ENCODE measurements at places on chromosomes 11 and 22.

GRCh38 chr11:2671748-2672147 lies 28.0 kb downstream of the KCNQ1OT1 start:
- no peak for DNase-seq

DNA sequence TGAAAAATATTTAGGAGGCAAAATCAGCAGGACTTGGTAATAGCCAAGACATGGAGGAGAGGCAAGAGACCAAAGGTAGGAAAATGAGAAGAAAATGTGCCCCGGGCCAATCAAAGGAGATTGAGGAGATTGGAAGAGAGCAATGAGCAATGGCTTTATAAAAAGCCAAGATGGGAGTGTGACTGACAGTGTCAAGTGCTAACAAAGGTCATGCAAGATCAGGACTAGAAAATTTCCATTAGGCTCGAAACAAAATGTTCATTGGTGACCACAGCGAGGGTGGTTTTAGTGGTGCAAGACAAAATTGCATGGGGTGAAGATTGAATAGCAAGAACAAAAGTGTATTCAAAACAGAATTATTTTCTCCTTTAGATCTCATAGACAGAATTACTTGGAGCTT lies 45.2 kb upstream of the TBCEL start:
- DNase-seq: no peak

DNA sequence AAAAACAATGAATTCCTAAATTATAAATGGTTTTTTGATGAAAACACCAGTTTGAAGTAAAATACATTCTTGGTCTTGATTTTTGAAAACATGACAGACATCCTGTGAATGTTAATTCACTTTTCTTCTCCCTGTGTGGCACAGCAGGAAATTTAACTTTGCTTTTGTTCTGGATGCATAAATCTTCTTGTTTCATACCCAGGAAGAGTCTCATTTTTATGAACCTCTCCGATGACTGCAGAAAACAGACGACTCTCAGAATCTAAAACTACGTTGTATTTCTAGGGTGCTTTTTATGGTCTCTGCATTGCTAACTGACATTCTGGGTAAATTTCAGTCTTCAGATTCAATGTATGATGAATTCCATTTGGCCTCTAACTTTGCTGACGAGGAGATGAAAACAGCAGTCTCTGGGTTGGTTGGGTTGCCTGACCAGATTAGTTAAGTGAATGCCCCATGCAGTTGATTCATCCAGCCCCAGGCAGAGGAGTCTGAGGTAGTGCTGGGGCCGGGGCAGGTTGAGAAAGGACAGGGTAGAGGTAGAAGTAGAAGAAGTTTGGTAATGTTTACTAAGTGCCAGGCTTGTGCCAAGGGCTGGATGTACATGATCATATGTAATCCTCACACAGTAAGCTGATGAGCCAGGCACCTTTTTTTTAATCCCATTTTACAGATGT lies 20.1 kb downstream of the TCP11L1 start:
- DNase-seq: no peak

- no peak for DNase-seq
Observed at GRCh38 chr11:12785901-12786300, 111.7 kb downstream of the TEAD1 start.

- no peak for DNase-seq
Observed at GRCh38 chr11:75743711-75744563, 24.6 kb upstream of the DGAT2 start.

GRCh38 chr22:49532869-49533802 lies 294.5 kb downstream of the BRD1 start:
- DNase-seq: no peak

- DNase-seq: no peak
Observed at GRCh38 chr11:116680349-116681125, 92.2 kb downstream of the BUD13 start.

GRCh38 chr22:46635756-46636155 lies 15.6 kb downstream of the GRAMD4 start:
- no peak for DNase-seq

GRCh38 chr22:49024775-49025440 lies 802.8 kb downstream of the BRD1 start:
- no peak for DNase-seq

DNA sequence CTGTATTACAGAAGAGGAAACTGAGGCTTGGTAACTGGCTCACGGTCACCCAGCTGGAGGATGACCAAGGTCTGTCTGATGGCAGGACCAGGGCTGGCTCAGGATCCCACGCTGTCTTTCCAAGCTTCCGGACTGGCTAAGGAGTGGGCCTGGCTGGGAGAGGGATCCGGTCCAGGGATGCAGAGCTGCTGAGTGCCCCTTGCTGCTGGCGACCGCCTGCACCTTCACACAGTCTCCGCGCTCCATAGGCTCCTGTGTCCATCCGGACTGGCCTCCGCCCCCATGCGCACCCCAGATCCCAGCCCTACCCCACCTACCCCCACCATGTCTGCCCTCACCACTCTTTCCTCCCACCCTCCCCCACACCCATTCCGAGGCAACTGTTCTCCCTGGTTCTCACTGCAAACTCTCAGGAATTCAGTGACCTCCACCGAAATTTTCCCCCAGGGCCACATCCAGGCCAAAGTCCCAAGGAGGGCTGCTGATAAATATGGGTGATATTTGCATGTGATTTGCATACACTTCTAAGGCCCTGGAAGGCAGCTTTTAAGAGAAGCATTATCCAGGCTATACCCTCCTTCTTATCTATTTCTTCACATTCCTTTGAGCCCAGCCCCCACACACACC lies 48.5 kb upstream of the SLC35C1 start:
- DNase-seq: no peak

- DNase-seq: no peak
Observed at GRCh38 chr11:29005401-29005980, 897.3 kb downstream of the METTL15 start.

DNA sequence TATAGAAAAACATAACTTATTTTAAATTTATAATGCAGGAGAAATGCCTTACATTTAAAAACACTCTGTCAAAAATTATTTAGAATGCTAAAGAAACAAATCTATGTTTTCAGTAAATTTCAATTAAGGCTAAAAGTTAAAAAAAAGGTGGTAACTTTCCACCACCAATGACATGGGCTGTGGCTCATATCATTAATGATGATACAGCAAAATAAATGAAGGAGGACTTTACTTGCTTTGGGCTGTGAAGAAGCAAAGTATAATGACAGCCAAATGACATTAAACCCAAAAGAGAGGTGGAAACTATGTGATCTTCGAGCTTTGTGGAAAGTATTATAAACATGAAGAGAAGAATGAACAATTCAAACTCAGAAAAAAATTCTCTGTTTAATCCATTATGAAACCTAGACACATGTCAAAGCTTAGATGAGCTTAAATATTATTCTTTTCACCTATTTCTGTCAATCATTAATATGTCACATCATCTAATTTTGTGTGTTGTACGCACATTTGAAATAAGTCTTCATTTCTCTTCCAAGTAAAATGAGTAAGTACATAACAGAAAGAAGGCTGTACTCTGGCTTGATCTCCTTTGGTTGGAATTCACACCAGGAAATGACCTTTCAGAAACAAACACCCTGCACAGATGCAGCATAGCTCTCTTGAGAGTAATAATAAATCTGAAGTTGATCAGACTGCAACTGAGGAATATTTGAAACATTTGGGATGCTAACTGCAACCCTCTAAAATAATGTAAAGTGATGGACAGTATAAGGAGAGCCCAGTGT lies 265.8 kb downstream of the TTC28 start:
- DNase-seq: no peak

- DNase-seq: no peak
Observed at GRCh38 chr11:796565-797295, 1.4 kb downstream of the SLC25A22 start.

- DNase-seq: no peak
Observed at GRCh38 chr11:126048197-126048596, 14.5 kb downstream of the CDON start.

DNA sequence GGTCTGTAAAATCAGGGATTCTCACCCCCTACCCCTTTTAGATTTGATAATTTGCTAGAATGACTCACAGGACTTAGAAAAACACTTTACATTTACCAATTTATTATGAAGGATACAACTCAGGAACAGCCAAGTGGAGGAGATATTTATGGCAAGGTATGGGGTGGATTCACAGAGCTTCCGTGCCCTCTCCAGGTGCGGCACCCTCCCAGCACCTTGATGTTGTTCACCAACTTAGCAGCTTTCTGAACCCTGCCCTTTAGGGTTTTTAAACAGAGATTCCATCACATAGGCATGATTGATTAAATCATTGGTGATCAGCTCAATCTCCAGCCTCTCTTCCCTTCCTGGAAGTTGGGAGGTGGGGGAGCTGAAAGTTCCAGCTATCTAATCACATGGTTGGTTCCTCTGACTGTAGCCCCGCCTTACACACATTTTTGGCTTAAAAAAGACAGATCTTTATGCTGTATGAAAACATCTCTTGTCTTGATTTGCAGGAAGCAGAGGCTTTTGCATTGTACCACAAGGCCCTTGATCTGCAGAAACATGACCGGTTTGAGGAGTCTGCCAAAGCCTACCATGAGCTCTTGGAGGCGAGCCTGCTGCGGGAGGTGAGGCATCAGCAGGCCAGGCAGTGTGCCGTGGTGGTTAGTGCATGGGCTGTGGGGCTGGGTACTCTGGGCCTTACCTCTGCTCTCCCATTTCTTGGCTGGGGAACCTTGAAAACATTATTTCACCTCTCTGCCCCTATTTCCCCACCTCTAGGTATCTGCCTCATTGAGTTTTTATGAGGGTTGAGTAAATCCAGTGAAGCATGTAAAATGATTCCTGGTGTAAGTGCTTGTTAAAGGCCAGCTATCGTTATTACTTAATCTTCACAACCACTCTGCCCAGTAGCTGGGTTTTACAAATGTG lies 27.0 kb downstream of the CABIN1 start:
- no peak for DNase-seq

GRCh38 chr11:101914341-101914737 lies 471 bp upstream of the CEP126 start:
- DNase-seq: no peak

- DNase-seq: no peak
Observed at GRCh38 chr22:48534395-48534958, 1293.2 kb downstream of the BRD1 start.

GRCh38 chr11:3225826-3226750 lies 6.1 kb downstream of the MRGPRE start:
- no peak for DNase-seq

DNA sequence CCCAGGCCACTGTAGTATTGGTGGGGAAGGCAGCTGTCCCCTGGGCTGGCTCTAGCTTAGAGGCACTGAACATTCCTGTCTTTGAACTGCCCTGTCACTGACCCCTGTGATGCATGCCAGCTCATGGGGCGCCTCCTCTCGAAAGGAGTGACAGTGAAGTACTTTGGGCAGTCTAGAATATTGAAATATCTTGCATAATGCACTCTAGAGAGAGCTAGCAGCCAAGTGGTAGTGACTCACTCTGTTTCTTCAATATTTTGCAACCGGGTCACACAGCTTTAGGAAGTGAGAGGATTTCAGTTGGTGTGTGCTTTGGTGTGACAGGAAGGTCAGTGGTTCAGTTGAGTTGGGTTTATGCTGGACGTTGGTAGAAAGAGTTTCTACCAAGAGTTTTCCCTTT lies 35.5 kb upstream of the ST14 start:
- no peak for DNase-seq

- DNase-seq: no peak
Observed at GRCh38 chr22:39728236-39728860, 157.8 kb downstream of the CACNA1I start.

- DNase-seq: no peak
Observed at GRCh38 chr11:17010851-17011420, 3.3 kb downstream of the PLEKHA7 start.

DNA sequence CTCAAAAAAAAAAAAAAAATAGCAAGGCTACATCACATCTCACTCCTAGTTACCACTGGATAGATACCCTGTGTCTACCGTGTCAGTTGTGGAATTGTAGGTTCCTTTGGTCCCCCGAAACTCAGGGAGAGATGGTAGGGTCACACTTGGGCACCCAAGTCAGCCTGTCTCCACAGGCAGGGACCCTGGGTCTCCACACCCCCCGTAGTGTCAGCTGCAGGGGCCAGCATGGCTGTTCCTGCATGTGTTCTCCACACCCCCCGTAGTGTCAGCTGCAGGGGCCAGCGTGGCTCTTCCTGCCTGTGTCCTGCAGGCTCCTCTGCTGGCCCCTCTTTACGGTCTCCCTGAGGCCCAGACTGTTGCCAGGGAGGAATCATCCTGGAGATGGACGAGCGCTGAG lies 282.1 kb downstream of the BRD1 start:
- DNase-seq: no peak

DNA sequence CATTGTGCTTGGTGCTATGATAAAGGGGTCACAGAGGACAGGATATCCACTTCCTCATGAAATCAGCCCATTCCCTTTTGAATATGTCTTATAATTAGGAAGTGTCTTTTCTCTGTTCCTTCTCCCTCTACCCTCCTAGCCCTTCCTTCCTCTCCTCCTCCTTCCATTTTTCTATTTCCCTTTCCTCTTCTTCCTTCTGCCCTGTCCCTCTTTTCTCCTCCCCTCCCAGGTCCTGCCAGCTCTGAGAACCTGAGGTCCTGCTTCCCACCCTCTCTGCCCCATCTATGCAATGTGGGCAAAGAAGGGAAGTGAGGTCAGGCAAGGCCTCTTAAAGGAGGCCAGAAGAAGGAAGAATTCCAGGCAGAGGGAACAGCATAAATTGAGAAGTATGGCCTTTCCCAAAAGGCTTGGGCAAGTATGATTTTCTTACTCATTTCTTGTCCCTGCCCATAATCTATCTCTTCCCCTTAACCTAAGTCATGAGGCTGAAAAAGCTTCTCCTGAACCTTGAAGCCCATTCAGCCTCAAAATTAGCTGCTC lies 7.7 kb upstream of the UBASH3B start:
- no peak for DNase-seq

- no peak for DNase-seq
Observed at GRCh38 chr11:7967097-7967496, 1.9 kb upstream of the NLRP10 start.

- DNase-seq: no peak
Observed at GRCh38 chr11:27188696-27189095, 148.1 kb downstream of the BBOX1 start.

DNA sequence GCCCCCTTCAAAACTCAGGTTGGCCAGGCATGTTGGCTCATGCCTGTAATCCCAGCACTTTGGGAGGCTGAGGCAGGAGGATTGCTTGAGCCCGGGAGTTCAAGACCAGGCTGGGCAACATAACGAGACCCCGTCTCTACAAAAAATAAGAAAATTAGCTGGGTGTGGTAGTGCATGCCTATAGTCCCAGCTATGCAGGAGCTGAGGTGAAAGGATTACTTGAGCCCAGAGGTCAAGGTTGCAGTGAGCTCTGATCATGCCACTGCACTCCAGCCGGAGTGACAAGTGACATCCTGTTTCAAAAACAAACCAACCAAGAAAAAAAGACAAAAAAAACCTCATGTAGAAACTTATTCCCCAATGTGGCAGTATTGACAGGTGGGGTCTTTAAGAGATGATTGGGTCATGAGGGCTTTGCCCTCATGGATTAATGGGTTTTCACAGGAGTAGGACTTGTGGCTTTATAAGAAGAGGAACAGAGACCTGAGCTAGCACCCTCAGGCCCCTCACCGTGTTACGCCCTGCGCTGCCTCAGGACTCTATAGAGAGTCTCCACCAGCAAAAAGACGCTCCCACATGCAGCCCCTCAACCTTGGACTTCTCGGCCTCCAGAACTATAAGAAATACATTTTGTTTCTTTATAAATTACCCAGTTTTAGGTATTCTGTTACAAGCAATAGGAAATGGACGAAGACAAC lies 22.3 kb downstream of the LAYN start:
- DNase-seq: no peak
